ENCODE measurements at places on chromosomes 7 and 10.

DNA sequence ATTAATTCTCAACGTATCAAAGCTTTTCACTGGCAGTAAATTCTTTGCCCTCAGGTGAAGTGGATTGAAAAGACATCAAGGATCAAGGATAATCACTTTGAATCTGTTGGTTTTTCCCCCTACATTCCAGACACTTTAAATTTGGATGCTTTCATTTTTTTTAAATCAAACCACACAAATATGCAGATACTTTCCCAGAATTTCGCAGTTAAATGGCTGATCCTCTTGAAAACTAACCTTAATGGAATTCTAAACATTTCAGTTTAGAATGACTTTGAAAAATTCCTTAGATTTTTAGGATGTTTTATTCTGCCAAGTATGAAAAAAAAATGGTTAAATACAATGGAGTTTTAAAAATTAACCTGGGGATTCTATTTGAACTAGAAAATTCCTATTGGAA lies 325.9 kb downstream of the GFRA1 start:
- DNase-seq: no peak

- DNase-seq: no peak
Observed at GRCh38 chr7:29488203-29488970, 75.2 kb upstream of the PRR15 start.

- DNase-seq: no peak
Observed at GRCh38 chr7:124398937-124399552, 366.2 kb upstream of the TMEM229A start.

DNA sequence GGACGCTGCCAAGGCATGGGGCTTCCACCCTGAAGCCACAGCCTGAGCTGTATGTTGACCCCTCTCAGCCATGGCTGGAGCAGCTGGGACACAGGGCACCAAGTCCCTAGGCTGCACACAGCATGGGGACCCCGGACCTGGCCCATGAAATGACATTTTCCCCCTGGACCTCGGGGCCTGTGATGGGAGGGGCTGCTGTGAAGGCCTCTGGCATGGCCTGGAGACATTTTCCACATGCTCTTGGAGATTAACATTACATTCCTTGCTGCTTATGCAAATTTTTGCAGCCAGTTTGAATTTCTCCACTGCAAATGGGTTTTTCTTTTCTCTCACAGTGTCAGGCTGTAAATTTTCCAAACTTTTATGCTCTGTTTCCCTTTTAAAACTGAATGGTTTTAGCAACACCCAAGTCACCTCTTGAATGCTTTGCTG lies 463.6 kb downstream of the ZWINT start:
- no peak for DNase-seq

DNA sequence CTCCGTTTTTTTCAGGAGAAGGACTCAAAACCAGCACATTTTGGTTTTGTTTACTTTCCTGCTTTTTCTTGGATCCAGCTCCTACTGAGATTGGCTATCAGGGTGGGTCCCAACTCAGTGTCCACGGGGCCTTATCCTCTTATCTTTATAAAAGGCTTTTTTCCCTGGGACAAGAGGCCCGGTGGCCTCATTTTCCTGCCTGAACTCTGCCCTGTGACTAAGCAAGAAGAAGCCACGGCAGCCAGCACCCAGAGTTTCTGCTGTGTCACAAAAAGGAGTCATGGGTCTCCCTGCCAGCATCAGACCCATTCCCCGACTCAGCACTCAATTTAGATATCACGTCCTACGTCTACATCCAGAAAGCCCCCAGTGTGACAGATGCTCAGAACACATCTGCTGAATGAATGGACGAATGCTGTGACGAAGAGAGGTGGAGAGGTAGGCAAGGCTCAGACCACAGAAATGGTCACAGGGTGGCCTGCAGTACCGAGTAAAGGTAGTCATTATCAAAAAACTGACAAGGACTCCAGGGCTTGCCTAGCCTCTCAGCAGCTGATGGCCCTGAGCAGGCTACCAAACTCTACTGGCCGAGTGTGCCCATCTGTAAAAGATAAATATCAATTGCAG lies 16.7 kb downstream of the DLG5 start:
- DNase-seq: no peak

- DNase-seq: no peak
Observed at GRCh38 chr7:140364819-140365218, 33.5 kb downstream of the SLC37A3 start.

DNA sequence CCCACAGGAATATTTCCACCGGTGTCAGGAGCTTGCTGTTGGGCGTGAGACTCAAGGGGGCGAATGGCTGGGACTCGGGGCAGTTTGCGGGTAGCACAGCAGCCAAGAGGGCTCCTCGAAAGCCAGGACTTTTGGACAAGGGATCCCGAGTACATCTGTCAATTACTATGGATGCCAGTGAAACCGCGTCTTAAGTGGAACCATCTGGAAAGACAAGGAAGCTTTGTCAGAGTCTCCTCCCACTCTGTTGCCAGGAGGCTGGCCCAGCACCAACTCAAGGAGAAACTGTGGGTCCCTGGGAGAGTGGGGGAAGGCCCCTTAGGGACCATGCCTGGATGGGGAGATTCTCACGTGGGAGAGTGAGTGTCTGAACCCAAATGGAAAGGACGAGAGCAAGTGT lies 57.1 kb downstream of the C10orf143 start:
- DNase-seq: no peak

DNA sequence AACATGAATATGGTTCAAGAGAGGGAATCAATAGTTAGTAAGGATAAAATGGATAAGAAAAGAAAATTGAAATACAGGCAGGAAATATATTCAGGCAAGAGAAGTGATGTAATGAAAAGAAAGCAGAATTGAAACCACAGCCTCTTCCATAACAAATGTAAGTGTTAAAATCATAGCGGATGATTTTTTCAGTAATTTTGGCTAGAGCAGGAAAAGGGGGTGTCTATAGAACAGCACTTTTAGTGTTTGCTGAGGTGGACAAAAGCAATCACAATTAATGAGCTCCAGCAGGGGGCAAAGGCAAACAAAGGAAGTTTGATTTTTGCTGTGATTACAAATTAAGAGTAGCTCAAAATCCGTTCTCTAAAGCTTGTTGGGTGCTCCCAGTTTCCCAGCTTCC lies 79.0 kb downstream of the TRIL start:
- DNase-seq: no peak

DNA sequence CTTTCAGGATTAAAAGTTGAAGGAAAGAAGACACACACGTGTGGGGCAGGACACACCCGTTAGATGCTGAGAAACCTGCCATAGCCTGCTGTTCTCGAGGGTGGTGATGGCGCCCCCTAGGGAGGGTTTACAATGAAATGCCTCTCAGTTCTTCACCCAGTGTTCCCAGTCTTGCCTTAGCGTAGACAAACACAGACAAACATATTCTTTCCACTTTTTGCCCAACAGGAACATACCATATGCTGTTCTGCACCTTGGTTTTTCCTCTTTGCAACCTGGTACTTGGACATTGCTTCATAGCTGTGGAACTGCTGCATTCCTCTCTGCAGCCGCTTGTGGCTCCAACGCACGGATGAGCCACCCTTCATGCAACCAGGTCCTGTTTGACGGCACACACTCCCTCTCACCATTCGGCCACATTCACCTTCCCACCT lies 23.3 kb upstream of the HSPA12A start:
- peak; percentile 26 for DNase-seq

- no peak for DNase-seq
Observed at GRCh38 chr7:144384071-144384470, 19.4 kb downstream of the NOBOX start.

- DNase-seq: no peak
Observed at GRCh38 chr10:95697429-95697828, 3.7 kb upstream of the TCTN3 start.

DNA sequence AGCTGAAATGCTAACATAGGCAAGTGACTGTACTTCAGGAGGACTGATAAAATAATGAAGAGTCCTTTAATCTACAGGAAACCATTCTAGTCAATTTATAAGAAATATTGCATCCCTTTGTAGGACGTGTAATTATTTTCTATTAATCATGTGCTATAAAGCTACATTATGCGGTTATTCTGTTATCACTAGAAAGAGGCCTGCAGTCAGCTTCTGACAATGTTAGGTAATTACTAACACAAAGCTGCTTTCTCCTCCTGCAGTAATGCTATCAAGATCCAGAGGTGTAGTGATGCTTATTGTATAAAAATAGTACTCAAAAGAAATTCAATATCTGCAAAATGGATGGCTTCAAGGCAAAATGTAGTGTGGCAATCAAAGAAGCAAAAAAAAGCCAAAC lies 191.1 kb downstream of the SKAP2 start:
- DNase-seq: no peak
